ENCODE measurements at places on chromosomes 7 and 10.

DNA sequence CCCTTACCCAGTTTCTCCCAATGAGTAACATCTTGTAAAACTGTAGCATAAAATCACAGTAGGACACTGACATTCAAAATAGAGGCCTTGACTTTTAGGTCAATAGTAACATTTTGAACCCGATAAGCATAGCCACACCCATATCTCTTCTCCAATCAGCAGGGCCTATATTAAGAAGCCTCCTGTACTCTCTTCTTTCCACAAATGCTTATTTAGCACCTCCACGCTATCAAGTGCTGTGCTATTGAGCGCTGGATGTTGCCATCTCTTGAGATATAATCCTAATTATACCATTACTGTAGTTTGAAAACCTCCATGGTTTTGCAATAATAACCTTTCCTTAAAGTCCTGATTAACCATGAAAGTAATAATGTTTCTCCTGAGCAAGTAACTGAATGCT lies 40.1 kb upstream of the CBLL1 start:
- DNase-seq, result no peak

- DNase-seq, result no peak
These were observed 303.9 kb downstream of the WDR37 start for GRCh38 chr10:1360011-1360557.

- DNase-seq, result no peak
These were observed 16.5 kb downstream of the MAT1A start for GRCh38 chr10:80272793-80273522.

GRCh38 chr7:157860406-157860805 lies 523.6 kb downstream of the DNAJB6 start:
- no peak for DNase-seq

- DNase-seq, result no peak
These were observed 10.6 kb downstream of the SEC61A2 start for GRCh38 chr10:12140038-12140437.

GRCh38 chr10:63466144-63466935 lies 563 bp upstream of the JMJD1C start:
- no peak for DNase-seq

- no peak for DNase-seq
These were observed 23.5 kb upstream of the GPR26 start for GRCh38 chr10:123642697-123643096.

- no peak for DNase-seq
These were observed 35.7 kb upstream of the SHH start for GRCh38 chr7:155847821-155848435.

- no peak for DNase-seq
These were observed 95.2 kb upstream of the PTER start for GRCh38 chr10:16341637-16342036.

GRCh38 chr7:112790586-112791003 lies 402 bp upstream of the TMEM168 start:
- no peak for DNase-seq

GRCh38 chr7:131483586-131483985 lies 72.8 kb downstream of the PODXL start:
- no peak for DNase-seq

GRCh38 chr7:131557652-131558385 lies 1.4 kb upstream of the PODXL start:
- DNase-seq, result peak; percentile 82

DNA sequence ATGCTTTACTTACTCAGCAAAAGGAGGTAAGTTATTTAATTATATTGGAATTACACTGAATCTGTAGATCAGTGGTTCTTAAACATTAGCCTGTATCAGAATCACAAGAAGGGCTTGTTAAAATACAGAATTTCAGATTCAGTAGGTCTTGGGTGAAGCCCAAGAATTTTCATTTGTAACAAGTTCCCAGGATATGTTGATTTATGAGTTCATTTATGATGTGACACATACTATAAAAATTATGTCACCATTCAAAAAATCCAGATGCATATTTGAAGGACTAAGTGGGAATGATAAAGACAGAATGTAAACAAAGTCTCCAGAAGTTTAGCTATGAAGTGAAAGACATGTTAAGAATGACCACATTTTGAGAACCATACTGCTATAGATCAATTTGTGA lies 52.3 kb downstream of the HECTD2 start:
- DNase-seq, result no peak

- no peak for DNase-seq
These were observed 1.5 kb downstream of the DNA2 start for GRCh38 chr10:68470300-68470699.

GRCh38 chr7:118220583-118220982 lies 3.9 kb upstream of the ANKRD7 start:
- no peak for DNase-seq

- no peak for DNase-seq
These were observed 70.3 kb upstream of the NMT2 start for GRCh38 chr10:15238555-15239335.

- no peak for DNase-seq
These were observed 27.9 kb upstream of the CDK14 start for GRCh38 chr7:90568213-90568612.

DNA sequence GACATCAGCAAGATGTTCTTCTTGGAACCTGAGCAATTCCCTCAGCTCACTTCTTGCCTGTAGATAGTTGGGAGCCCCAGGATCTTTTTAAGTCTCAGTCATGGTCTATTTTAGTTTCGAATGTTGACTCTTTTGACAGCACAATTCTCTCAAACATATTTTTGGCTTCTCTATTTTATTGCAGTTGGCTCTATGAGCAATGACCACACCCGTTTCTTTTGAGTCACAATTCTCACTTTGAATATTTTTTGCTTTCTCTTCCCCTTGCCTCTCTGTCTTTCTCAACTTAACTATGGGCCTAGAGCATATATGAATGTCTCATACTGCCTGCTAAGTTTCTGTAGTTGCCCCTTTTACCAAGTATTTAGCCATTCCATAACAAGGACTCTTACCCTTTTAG lies 222.8 kb downstream of the PTN start:
- DNase-seq, result no peak

DNA sequence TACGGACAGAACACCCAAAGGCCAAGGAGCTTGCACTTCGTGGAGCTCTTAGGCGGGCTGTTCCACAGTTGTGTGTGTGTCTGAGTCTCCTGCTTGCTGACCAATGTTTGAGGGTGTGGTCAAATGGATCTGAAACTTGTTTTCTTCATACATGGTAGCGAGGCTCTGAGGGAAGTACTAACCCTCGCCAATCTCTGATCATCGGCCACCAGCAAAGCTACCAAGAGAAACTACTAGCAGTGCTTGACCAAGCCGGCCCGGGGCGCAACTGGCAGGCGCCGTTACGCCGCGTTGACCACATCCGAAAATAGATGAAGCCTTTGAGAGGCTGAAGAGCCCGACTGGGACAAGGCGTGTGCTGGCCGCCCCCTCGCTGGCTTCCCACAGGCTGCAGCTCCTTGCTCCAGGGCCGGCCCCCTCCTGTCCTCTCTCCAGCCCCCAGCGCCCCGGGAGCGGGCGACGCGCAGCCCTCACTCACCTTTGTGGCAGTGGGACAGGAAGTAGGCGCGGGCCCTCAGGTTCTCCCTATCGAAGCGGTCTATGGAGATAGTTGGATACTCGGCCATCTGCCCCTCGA lies 384 bp downstream of the DCLRE1C start:
- no peak for DNase-seq

DNA sequence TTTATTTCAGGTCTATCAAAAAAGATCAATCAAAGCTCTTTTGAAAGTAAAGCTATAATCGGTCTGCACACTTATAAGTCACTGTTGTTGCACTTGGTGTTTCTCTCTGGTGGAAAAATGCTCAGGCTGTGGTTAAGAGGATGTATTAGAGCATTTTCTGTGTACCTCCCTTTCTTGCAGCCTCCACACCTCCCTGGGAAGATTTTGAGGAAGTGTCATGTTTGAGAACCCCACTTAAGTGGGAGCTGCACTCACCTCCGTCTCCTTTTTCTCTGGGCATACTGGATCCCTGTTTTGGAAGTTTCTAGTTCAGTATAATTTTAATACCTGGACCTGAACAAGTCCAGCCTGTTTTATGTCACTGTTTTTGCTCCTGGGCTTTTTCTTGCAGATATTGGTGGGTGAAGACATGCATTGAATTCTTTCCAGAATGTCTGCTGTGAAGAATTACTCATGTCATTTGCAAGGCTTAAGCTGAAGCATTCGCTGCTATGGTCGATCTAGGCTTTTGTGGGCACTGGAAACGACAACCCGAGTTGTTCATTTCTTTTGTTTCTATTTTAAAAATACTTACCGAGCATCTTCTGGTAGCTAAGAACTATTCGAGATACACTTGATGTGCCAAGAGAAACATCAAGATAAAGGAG lies 36.6 kb downstream of the TCF7L2 start:
- DNase-seq, result no peak

GRCh38 chr7:137870684-137871083 lies 23.9 kb upstream of the DGKI start:
- DNase-seq, result no peak

- DNase-seq, result no peak
These were observed 46.3 kb upstream of the ZNF800 start for GRCh38 chr7:127438836-127439235.

- DNase-seq, result peak; percentile 3
These were observed 74.3 kb upstream of the GNAI1 start for GRCh38 chr7:80060218-80060806.

- no peak for DNase-seq
These were observed 15.5 kb upstream of the HOXA13 start for GRCh38 chr7:27215356-27215755.

DNA sequence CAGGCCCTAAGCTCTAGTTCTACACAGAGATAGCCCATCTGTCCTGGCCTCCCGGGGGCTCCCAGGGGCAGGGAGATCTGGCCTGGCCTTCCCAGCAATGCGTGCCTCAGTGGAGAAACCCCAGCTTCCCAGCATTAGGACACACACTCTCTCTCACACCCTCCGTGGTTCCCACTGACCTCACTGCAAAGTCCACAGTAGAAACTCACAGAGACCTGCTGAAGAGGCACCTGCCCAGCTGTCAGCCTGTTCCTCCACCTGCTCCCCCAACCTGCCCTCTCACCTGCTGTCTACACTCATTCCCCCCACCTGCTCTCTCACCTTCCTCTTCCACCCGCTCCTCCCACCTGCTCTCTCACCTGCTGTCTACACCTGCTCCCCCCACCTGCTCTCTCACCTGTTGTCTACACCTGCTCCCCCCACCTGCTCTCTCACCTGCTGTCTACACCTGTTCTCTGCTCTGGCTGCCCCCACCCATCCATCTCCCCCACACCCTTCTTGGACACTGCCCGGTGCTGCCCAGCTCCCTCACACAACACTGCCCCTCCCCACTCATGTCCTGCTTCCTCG lies 21.1 kb upstream of the PFKP start:
- no peak for DNase-seq

DNA sequence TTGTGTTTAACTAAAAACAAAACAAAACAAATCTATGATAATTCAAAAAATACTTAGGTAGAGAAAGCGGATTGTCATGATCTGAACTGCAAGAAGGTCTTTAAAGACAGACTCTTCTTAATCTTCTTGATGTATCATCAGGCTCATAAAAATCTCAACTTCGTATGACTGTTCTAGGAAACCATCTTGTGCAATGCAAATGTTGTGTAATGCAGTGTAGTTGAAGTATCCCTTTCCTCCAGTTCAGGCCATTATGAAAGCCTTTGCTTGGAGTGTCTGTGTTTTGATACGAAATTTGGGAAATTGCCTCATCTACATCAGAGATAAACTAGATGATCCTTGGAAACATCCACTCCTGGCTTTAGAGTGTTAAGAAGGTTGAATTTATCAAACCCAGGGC lies 30.9 kb downstream of the CDK1 start:
- DNase-seq, result no peak

GRCh38 chr10:79946271-79947082 lies 2.4 kb downstream of the SFTPD start:
- no peak for DNase-seq

- DNase-seq, result no peak
These were observed 34.3 kb downstream of the TET1 start for GRCh38 chr10:68594405-68594804.

GRCh38 chr7:114977277-114977676 lies 55.4 kb downstream of the MDFIC start:
- DNase-seq, result peak; percentile 17

- no peak for DNase-seq
These were observed 39.5 kb downstream of the CACNA2D1 start for GRCh38 chr7:82404094-82404493.

DNA sequence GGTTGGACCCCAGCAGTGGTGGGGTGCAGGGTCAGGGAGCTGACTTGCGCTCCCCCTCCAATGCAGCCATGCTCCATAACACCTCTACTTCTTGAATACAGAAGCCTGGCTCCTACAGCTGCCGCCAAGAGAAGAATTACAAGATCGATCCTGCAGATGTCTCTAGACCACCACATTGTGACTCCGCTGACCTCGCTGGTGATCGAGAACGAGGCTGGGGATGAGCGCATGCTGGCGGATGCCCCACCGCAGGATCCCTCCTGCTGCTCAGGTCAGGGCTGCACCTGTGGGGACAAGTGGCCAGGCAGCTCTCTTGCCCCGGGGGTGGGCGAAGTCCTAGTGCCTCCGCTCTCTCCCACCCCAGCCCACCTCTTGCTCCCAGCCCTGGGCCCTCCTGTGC lies 31.7 kb downstream of the ITIH2 start:
- DNase-seq, result no peak

DNA sequence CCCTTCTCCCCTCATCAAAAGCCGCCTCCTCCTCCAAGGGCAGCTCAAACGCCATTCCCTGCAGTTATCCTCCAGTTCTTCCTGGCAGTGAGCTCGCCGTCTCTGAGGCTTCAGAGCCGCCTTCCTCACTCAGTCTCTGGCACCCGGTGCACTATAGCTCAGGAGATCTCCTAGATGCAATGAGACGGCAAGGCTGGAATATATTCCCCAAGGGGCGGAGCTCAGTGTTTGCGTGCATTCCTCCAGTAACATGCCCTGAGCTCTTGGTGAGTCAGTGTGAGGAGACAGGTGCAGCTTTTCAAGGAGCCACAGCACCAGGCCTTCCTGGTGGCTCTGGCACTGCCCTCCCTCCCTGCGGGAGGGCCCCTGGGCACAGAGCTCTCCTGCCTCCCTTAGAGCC lies 512.6 kb upstream of the FOXK1 start:
- no peak for DNase-seq

GRCh38 chr10:8044331-8044907 lies 10.1 kb upstream of the GATA3 start:
- DNase-seq, result no peak

GRCh38 chr10:117797296-117797695 lies 249.4 kb downstream of the RAB11FIP2 start:
- DNase-seq, result no peak

GRCh38 chr10:22655312-22655981 lies 58.9 kb downstream of the PIP4K2A start:
- DNase-seq, result no peak

DNA sequence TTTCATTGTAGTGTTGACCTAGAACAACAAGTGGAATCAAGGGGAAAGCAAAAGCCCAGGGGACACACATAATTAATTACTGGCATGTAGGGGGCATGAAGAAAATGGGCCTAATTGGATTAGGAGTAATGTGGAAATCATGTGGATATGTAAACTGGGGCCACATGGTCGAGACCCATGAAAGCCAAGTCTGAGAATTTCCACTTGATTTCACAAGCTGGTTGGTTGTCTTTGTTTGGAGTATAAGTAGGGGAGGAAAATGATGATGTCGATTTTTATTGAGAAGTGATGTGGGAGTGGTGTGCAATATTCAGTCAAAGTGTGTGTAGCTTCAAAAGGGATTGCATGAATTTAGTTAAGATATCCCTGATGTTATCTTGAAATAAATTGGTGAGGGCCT lies 131.8 kb downstream of the LRRC4 start:
- no peak for DNase-seq

- DNase-seq, result no peak
These were observed 23.9 kb upstream of the CALD1 start for GRCh38 chr7:134755422-134756022.

GRCh38 chr10:129593953-129594352 lies 126.9 kb downstream of the MGMT start:
- DNase-seq, result no peak
